ENCODE measurements at places on chromosomes 12 and 14. TPM values are rescaled to one million over a fixed set of nuclear protein-coding genes. Genes with fewer than 3 reads are reported as not detected.

GRCh38 chr12:30794020-30794419, 39.3 kb upstream of the CAPRIN2 start:
- H3K4me3 ChIP-seq, result no peak overlapping the region
- no peaks in the 10 kb centered on the region for H3K27me3 ChIP-seq
- peak overlapping the region; percentile 87 for H3K27ac ChIP-seq
- peaks cover 16% of the 10 kb centered on the region for H3K36me3 ChIP-seq

- H3K4me1 ChIP-seq, result peaks cover 26% of the 10 kb centered on the region
- no peak overlapping the region for H3K4me3 ChIP-seq
- H3K27me3 ChIP-seq, result no peaks in the 10 kb centered on the region
- peak; percentile 63 for DNase-seq
- H3K27ac ChIP-seq, result peak overlapping the region; percentile 72
Observed at GRCh38 chr14:53850714-53851296, 105.8 kb downstream of the BMP4 start.

GRCh38 chr12:102570256-102570655, 89.9 kb upstream of the IGF1 start:
- no peaks in the 10 kb centered on the region for H3K36me3 ChIP-seq
- H3K4me3 ChIP-seq, result no peak overlapping the region
- H3K27me3 ChIP-seq, result no peaks in the 10 kb centered on the region
- H3K27ac ChIP-seq, result no peak overlapping the region
- DNase-seq, result no peak

- H3K4me1 ChIP-seq, result peaks cover 8% of the 10 kb centered on the region
- H3K27me3 ChIP-seq, result no peaks in the 10 kb centered on the region
- DNase-seq, result peak; percentile 44
- no peak overlapping the region for H3K27ac ChIP-seq
- H3K36me3 ChIP-seq, result no peaks in the 10 kb centered on the region
Observed at GRCh38 chr14:77862154-77862786, 62.4 kb downstream of the ADCK1 start.

GRCh38 chr12:122481861-122482260, 18.9 kb downstream of the ZCCHC8 start:
- peaks cover 86% of the 10 kb centered on the region for H3K36me3 ChIP-seq
- no peak overlapping the region for H3K27ac ChIP-seq
- no peak for DNase-seq
- H3K4me3 ChIP-seq, result no peak overlapping the region
- no peaks in the 10 kb centered on the region for H3K27me3 ChIP-seq

The ZC2HC1C gene
- total RNA-seq, result 0.34 TPM

GRCh38 chr14:101991352-101991751, 27.0 kb downstream of the DYNC1H1 start:
- H3K4me3 ChIP-seq, result no peak overlapping the region
- H3K27me3 ChIP-seq, result no peaks in the 10 kb centered on the region
- DNase-seq, result no peak
- peaks cover 96% of the 10 kb centered on the region for H3K36me3 ChIP-seq
- no peaks in the 10 kb centered on the region for H3K4me1 ChIP-seq

GRCh38 chr14:54138354-54139038, 181.9 kb upstream of the BMP4 start:
- no peak for DNase-seq
- H3K4me3 ChIP-seq, result no peak overlapping the region
- H3K36me3 ChIP-seq, result no peaks in the 10 kb centered on the region
- H3K27ac ChIP-seq, result no peak overlapping the region

The PTPN6 gene
- not detected for total RNA-seq

Data from SJSA1 (cell line).